Fibroblast of the conjunctiva (primary cell): ENCODE measurements at places on chromosomes 4 and X.

DNA sequence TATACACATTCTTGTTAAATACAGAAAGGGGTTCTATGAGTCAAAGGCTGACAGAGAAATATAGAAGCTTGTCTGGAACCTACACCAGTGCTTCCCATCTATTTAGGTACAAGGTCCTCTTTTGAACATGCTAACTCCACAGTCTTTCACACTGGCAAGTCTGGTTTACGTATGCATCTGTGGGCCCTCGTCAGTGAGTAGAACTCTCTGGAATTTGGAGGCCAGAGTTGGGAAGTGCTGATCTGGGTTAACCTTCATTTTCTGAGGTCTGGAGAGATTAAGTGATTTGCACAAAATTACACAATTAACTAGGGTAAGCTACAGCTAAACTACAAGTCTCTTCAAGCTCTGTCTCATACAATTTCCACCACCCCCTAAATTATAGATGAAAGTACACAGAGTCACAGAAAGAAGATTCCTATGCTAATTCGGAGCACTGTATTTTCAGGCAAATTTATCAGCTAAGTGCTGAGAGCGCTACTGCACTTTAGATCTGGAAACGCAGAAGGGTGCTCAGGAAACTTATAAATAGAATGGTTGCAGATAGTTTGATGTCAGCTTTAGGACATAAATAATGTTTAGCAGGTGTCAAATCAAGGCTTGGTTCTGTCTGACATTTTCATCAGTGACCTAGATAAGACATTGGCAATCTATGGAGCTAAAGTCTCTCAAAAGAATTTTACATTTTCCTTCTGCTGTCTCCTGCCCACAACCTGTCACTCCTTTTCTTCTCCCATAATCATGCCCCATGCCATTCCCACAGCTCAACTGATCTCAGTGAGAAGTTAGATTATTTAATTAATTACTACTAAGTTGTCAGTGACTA lies 43.0 kb upstream of the PDLIM5 start:
- no peak for DNase-seq

GRCh38 chr4:3630598-3631543 lies 98.6 kb upstream of the LRPAP1 start:
- DNase-seq = no peak

DNA sequence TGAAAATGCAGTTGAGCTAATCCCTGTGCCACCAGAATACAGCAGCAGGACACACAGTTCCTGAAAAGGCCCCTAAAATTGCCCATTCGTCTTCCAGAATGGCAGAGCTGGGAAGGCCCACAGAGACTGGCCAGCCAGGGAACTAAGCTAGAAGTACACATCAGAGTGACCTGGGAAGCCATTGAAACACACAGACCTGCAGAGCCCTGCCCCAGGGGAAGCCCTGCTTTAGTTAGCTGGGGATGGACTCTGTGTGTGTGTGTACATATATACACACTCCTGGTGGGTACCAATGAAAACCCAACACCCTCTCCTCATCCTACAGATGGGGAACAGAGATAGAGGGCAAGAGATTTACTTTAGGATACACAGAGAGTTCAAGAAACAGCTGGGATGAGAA lies 227.7 kb downstream of the HS6ST2 start:
- no peak for DNase-seq

DNA sequence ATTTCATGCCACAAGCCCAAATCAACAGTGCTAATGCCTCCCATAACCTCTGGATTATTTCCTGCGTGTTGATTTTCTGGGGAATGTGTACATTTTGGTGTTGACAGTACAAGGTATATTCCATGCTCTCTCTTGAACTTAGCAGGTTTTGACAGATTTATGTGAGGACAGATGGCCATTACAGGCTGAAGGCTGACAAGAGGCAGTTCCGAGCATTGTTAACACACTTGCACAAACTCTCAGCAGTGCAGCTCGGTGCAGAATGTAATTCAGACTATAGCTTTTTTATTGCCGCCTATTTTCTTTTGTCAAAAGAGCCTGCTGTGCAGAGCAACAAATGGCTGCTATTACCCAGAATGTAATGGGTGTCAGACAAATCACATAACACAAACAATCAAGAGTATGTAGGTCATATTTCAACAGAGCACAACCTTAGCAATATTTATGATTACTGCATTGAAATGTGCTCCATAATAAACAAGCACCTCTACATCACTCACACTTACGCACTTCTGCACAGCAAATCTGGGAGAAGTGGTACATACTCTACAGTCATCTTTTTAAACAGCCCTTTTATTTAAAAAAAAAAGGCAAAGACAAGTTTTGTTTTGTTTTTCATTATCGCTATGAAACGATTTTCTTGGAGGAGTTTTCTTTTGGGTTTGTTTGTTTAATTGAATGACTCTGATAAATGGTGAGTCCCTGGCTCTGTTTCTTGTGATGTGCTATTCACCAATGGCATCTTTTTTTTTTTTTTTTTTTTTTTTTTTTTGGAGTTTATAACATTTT lies 71.6 kb downstream of the PPARGC1A start:
- DNase-seq = no peak

DNA sequence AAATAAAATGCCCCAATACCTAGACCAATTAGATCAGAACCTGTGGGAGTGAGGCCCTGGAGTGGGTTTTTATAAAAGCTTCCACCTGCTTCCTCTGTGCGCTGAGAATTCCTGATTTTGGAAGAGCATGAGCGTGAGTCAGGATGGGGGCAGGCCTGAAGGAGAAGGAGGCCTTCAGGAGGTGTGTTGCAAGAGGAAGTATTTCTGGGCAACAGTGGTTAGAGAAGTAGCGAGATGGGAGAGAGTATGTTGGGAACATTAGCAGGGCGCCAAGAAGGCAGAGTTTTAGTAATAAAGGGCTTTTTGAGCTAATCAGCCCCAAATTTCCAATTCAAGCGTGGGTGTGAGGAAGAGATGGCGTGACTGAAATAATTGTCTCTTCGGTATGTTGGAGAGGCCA lies 349.8 kb downstream of the UNC5C start:
- DNase-seq = no peak

DNA sequence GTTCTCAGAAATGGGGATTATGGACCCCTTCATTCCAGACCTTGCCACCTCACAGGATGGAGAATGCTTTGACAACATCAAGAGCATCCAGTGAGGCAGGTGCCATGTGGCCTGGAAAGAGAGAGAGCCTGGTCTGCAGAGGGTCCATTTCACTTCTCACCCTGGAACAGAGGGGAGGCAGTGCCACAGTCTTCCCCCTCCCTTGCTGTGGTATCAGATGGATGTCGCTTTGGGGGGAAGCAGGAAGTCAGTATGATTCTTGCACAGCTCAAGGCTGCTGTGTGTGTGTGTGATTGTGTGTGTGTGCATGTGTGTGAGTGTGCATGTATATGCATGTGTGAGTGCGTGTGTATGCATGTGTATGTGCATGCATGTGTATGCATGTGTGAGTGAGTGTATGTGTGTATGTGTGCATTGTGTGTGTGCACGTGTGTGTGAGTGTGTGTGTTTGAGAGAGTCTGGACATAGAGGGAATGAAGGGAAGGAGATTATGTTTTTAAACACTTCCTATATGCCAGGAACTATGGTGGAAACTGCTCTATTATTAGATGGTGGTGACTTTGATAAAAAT lies 328.6 kb upstream of the CLNK start:
- DNase-seq = no peak

DNA sequence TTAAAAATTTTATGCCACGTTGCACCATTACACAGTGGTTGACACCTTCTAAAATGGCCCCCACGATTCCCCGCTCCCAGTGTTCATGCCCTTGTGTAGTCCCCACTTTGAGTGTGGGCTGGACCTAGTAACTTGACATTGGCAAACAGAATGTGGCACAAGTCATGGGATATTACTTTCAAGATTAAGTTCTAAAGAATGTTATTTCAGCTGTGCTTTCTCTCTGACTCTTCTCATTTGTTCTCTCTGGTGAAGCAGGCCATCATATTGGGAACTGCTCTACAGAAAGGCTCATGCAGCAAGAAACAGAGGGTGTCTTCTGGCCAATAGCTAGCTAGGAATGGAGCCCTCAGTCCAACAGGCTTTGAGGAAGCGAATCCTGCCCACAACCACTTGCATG lies 67.1 kb downstream of the ATXN3L start:
- DNase-seq = no peak

DNA sequence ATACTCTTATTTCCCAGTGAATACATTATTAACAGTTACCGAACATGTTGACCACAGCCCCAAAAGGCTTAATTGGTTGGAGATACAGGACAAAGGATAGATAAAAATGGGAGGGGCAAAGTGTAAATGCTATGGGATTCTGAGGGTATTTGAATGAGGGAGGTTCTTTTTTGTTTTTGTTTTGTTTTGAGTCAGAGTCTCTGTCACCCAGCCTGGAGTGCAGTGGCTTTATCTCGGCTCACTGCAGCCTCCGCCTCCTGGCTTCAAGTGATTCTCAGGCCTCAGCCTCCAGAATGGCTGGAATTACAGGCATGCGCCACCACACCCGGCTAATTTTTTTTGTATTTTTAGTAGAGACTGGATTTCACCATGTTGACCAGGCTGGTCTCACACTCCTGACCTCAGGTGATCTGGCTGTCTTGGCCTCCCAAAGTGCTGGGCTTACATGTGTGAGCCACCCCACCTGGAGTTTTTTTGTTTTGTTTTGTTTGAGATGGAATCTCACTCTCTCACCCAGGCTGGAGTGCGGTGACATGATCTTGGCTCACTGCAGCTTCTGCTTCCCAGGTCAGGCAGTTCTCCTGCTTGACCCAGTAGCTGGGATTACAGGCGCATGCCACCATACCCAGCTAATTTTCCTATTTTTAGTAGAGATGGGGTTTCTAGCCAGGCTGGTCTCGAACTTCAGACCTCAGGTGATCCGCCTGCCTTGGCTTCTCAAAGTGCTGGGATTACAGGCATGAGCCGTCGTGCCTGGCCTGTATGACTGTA lies 9.0 kb downstream of the UBE2K start:
- DNase-seq = no peak

DNA sequence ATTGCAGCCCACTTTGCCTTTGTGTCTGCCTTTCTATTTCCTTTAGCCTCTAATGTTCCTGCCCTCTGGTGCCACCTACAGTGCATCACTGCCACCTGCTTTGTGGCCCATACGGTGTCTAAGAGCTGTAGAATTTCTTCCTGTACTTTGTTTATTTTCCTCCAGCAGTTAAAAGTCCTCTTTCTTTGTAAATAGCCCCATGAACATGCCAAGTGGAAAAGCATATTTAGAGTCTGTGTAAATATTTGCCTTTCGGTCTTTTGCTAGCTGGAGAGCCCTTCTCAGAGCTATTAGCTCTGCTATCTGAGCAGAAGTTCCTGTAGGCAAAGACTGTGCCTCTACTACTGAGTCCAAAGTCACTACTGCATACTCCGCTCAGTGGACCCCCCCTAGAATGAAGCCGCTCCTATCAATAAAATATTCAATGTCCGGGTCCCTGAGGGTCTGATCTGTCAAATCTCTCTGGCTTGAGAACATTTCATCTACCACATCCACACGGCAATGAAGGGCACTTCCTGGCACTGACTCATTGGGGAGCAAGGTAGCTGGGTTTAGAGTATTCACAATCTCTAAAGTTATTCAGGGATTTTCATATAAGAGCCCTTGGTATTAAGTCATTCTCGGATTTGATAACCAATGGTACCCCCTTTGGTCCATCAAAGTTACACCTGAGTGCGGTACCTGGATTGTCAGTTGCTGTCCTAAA lies 36.3 kb downstream of the SULT1E1 start:
- DNase-seq = peak; percentile 27

DNA sequence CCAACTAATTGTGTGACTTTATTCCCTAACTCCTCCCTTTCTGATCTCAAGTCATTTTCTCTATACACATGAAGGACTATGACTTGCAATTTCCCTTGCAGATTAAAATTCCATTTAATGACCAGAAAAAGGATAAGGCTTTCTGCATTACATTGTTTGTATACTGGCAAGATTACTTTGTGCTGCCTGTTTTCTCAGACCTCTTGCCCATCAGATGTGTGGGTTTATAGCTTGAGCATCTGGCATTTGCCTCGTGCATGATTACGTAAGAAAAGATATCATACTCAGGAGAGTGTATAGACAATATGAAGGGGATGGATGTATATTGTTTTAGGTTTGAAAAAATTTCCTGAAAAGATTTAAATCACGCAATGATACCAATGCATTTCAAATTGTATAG lies 593.8 kb upstream of the SLIT2 start:
- DNase-seq = no peak
